Renal pelvis (tissue), 12 donors: ENCODE measurements at places on chromosomes 5 and 9. TPM values are rescaled to one million over a fixed set of nuclear protein-coding genes. Genes with fewer than 3 reads are reported as not detected.

Gene S100Z
- not detected for polyA plus RNA-seq

Gene TAF11L10
- not detected for polyA plus RNA-seq

Gene SLC25A25
- 13.7 TPM for polyA plus RNA-seq

Gene BASP1
- polyA plus RNA-seq = 84.1 TPM

Gene TMEM252
- polyA plus RNA-seq = 10.1 TPM

Gene TRIM32
- polyA plus RNA-seq = 21.4 TPM

Gene IFNW1
- not detected for polyA plus RNA-seq

Gene TAS2R1
- 0.13 TPM for polyA plus RNA-seq

Gene ENTPD2
- polyA plus RNA-seq = 7.3 TPM

Gene DND1
- polyA plus RNA-seq = not detected

Gene CYSRT1
- polyA plus RNA-seq = 17.0 TPM

Gene PCDHA8
- 0.10 TPM for polyA plus RNA-seq

Gene LECT2
- 2.1 TPM for polyA plus RNA-seq

Gene ELOVL7
- 16.1 TPM for polyA plus RNA-seq

Gene MYMK
- polyA plus RNA-seq = not detected

Gene BTNL9
- 10.2 TPM for polyA plus RNA-seq

Gene MATR3
- 652 TPM for polyA plus RNA-seq

Gene PARP8
- polyA plus RNA-seq = 14.1 TPM

Gene DMRT2
- 2.0 TPM for polyA plus RNA-seq

Gene SLC30A5
- 73.5 TPM for polyA plus RNA-seq

Gene BARHL1
- 0.12 TPM for polyA plus RNA-seq

Gene DOCK2
- 2.1 TPM for polyA plus RNA-seq

Gene DMRTA1
- 1.7 TPM for polyA plus RNA-seq

Gene F12
- polyA plus RNA-seq = 22.1 TPM

Gene TMEM167A
- polyA plus RNA-seq = 96.6 TPM

Gene POLR1E
- polyA plus RNA-seq = 23.2 TPM

Gene AFAP1L1
- 22.1 TPM for polyA plus RNA-seq
